ENCODE measurements at places on chromosomes 13 and 19. TPM values are rescaled to one million over a fixed set of nuclear protein-coding genes. Genes with fewer than 3 reads are reported as not detected.
A peak's percentile ranks its signal among the peaks of the same experiment; 100 is the strongest.

DNA sequence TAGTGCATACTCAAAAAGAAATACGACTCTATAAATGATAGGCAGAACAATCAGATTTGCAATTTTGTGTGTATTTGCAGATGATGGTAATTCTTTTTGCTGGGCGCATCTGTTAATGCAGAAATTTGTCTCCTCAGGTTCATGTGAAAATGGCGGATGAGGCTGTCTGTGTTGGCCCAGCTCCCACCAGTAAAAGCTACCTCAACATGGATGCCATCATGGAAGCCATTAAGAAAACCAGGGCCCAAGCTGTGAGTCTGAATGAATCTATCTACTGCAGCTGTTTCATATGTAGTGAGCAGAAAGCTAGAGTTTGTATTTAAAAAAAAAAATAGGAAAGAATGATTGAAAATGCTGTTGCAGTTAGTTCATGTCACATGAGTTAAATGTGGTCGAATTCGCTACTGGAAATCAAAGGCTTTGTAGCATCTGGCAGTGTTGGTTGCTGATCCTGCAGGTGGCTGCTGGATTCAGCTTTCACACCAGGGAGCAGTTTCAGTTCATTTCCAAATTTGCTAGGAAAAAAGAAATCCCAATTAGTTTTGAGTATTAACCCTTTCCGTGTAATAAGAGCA is 66.0 kb downstream of the PCCA start:
- DNase-seq, result no peak

DNA sequence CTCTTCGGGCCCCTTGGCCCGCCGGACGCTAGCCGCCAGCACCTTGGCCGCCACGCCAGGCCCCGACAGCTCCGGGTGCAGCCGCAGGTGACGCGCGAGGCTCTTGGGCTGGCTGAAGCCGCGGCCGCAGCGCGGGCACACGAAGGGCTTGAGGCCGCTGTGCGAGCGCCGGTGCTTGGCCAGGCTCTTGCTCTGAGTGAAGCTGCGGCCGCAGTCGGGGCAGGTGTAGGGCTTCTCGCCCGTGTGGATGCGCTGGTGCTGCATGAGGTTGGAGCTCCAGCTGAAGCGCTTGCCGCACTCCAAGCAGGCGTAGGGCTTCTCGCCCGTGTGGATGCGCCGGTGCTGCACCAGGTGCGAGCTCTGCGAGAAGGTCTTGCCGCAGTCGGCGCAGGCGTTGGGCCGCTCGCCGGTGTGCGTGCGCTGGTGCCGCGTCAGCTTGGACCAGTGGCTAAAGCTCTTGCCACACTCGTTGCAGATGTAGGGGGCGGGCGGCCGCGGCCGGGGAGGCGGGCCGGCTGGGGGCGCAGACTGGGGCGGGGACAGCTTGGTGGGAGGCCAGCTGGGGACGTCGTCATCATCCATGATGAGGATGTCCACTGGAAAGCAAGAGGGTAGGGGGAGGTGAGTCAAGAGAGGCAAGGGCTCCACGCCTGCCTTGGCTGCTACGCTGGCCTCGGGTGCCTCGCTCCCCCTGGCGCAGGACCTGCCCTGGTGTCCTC is 32.4 kb downstream of the ZNF787 start:
- DNase-seq, result no peak

DNA sequence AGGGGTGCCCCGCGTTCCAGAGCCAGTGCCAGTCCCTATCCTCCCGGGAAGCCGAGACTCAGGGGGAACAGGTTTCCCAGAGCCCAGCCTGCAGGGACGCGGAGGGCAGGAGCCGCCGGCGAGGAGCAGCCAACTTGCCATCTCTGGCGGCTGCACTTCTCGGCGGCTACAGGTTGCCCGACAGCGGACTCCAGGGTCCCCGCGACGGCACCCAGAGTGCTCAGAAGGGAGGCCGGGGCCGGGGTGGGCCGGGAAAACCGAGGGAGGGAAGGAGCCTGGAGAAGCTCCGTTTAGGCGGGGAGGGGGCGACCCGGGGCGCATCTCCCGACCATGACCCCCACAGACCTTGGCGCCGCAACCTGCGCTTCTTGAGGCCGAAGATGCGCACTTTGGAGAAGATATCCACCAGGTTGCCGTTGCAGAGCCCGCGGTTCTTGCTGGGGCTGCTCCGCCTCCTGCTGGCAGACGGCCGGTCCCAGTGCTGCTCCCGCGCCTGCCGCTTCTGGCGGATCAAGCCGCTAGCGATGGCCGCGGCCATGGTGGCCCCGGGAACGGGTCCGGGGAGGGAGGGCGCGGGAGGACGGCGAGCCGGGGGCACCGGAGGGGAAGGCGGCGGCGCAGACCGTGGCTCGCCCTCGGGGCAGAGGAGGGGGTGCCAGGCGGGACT is 463.8 kb downstream of the ITGBL1 start:
- no peak for DNase-seq

- DNase-seq, result no peak
Observed at GRCh38 chr13:110422913-110423688, 116.0 kb downstream of the COL4A2 start.

DNA sequence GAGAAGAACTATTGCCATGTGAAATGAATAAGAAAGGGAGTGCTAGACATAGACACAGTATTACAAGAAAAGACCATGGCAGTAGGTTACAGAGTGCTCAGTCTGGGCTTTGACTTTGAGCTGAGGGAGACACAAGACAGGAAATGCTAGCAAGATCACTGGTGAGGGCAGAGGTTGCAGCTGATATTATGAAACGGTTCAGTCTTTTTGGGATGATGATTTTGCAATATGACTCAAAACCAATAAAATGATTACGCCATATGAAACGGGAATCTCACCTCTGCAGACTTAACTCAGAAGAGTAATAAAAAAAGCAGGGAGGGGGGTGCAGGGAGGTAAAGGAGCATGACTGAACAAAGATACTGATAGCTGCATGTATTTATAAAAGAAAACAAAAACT is 123.1 kb downstream of the RBM26 start:
- DNase-seq, result no peak

DNA sequence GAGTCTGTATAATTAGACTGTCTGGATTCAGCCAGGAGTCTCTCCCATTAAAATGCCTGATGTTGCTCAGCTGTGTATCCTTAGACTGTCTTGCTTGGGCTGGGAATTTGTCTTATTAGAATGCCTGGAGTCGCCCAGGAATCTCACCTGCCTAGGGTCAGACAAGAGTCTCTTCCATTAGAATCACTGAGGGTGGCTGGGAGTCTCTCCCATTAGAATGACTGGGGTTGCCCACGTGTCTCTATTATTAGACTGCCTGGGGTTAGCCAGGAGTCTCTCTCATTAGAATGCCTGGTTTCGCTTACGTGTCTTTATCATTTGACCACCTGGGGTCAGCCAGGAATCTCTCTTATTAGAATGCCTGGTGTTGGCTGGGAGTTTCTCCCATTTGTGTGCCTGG is 1450.0 kb downstream of the UQCRFS1 start:
- DNase-seq, result no peak

GRCh38 chr13:48804821-48805601 is 151.3 kb downstream of the CYSLTR2 start:
- DNase-seq, result no peak

- no peak for DNase-seq
Observed at GRCh38 chr19:44113784-44114390, 688 bp downstream of the ZNF225 start.

DNA sequence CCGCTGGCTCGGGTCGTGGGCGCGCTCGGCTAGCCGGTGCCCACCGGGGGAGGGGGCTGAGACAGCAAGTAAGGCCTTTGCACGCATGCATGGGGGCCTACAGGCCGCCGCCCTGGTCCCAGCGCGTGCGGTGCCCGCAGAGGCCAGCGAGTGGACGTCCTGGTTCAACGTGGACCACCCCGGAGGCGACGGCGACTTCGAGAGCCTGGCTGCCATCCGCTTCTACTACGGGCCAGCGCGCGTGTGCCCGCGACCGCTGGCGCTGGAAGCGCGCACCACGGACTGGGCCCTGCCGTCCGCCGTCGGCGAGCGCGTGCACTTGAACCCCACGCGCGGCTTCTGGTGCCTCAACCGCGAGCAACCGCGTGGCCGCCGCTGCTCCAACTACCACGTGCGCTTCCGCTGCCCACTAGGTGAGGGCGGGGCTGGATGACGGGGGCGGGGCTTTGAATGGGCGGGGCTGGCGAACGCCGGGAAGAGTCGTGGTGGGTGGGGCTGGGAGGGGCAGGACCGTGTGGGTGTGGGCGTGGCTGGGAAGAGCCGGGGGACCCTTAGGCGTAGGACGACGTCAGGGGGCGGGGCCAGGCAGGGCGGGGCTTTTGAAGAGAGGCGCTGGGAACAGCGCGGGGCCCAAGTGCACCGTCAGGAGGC is 2.1 kb downstream of the CILP2 start:
- peak; percentile 73 for DNase-seq

DNA sequence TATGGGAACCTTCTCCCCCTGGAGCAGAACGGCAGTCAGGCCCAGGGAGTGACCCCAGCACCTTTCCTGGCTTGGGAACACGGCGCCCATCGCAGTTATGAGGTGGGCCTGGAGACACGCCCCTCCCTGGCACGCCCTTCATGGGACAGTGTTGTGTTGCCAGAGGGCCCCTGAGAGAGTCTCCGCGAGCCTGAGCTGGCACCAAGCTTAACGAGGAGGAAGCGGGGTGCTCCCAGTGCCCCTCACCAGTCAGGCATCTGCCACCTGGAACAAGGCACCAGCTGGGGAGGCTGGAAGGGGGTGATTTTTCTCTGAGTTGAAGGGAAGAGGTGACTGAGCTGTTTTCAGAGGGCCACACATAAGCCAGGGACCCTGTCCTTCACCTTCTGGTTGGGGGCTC is 180.6 kb downstream of the KDM4B start:
- no peak for DNase-seq

DNA sequence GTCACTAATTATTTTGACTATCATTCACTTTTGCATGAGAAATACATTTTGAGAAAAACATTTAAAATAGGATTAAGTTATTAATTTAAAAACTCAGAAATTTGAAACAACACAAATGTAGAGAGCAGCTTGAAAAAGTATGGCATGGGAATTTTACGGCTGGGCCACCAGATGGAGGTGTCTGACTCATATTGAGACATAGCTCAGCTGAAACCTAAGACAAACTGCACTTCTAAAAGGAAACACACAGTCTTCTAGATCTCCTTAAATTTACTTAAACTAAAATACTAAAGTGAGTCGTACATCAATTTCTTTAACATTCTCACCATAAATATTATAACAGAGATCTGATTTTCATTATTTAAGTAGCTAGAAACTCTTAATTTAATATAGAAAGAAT is 41.9 kb upstream of the POSTN start:
- DNase-seq, result no peak

GRCh38 chr13:35477386-35477946 is 977 bp upstream of the MAB21L1 start:
- no peak for DNase-seq

GRCh38 chr13:51613535-51613934 is 29.3 kb downstream of the WDFY2 start:
- DNase-seq, result no peak

- DNase-seq, result no peak
Observed at GRCh38 chr13:50225193-50226155, 210.2 kb downstream of the KCNRG start.

DNA sequence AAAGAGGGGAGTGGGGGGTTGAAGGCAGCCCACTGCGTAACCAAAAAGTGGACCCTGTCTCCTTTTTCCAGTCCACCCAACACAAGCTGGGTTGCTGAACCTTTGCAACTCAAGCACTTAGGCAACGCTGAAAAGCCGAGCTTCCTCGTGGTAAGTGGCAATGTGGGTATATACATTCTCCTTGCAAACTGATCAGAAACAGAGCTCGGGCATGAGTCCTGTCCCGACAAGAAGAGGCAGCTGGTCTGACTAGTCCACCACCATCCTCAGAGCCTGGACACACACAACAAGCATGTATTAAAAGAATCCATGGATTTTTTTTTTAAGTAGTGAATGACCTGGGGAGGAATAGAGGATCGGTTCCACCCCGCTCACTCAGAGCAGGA is 240.6 kb upstream of the ZNF507 start:
- no peak for DNase-seq

NUMBL gene
- 4.8 TPM for total RNA-seq

IGFL1 gene
- not detected for total RNA-seq

IRGC gene
- not detected for total RNA-seq

ZNF556 gene
- not detected for total RNA-seq
